ENCODE measurements at places on chromosomes 2 and 18.

- DNase-seq, result no peak
Measured at GRCh38 chr18:10973567-10974203, 175.7 kb downstream of the PIEZO2 start.

GRCh38 chr2:170377500-170378207 is 199.7 kb downstream of the MYO3B start:
- DNase-seq, result no peak

DNA sequence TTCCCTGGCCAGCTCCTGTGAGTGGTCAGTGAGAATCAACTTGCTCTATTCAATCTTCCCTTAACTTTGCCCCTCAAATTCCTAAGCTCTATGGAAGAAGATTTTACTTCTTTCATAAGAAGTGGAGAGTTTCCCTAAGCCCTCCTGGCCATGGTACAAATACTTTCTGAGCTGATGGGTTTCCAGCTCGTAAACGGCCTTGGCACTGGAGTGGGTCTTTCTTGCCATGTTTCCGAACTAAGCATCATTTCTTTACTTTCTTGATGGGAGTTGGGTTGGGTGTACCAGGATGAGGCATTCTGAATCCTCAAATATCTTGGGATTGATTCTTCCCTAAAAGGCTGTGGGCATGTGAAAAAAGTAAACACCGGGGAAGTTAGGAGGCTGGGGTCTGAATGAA is 72.5 kb downstream of the ACKR3 start:
- no peak for DNase-seq

DNA sequence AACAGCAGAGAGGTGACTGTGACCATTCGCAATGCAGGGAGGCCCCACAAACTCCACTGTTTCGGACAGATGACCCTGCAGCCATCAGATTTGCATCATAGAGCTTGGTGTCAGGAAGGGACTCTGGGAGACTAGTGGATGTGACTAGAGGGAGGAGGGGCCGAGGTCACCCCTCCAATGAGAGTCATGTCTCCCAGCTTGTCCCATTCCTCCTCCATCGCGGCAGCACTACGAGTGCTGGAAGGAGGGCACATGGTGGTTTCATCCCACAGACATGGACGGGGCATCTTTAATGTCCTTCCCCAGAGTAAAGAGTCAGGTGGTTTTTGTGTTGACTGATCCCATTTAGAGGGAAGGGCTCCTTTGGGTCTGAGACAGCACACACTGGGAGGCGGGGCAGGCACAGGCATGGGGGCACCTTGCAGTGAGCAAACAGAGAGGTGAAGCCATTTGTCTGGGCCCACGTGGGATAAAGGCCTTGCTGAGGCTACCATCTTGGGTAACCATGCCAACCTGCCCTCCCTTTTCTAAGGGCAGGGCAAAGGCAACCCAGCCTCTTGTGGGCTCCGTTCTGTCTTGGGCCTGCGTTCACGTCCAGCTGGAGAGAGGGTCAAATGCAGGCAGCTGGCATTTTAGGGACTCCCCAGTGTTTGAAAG is 208.1 kb downstream of the ASB1 start:
- DNase-seq, result no peak

DNA sequence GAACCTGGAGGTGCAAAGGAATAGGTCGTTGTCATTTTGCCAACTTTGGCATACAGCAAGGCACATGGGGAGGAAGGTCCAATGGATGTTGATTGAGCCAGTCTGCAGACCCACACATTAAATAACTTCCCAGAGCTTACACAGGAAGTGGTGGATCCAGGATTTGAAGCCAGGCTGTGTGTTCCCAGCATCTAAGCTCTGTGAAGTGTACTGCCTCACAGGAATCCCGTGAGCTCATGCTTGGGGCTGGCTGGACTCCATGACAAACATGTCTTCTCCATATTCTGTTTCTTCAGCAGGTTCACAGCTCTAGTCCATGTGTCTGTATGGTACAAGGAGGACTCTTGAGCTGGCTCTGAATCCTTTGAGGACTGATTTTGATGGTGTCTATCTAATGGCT is 63.9 kb downstream of the KLHL29 start:
- no peak for DNase-seq

DNA sequence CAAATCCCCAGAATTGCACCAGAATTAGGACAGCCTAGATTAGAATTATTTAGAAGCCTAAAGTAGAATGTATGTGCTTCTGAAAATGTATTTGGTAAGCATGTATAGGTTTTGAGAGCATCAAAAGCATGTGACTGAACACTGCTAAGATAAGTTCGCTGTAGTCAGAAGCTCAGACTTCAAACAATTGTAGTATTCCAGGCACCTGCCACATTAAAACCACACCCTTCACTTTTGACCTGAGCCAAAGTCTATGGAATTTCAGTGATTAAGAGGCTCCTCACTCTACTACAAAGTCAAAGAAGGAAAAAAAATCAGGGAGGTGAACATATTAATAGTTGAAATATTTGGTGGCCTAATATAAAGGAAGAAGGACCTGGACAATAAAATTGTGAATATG is 8.2 kb downstream of the KCNJ3 start:
- DNase-seq, result no peak

DNA sequence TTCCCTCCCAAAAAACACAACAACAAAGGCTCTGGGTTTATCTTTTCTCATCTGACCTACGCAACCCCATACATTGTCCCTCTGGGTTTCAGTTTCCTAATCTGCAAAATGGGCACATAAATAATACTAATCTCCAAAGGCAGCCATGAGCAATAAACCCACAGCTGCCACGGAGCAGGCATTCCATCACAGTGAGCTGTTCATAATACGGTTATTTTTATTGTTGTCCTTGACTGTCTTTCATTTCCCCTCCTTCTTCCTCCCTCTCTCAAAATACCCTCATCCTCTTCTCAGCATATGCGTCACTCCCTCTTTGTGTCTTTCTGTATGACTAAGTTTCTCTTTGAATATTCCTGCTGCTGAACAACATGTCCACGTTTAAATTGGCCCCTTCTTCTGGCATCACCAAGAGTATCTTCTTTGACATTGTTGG is 129.8 kb upstream of the CAB39 start:
- no peak for DNase-seq

- no peak for DNase-seq
Measured at GRCh38 chr2:30866974-30867373, 59.7 kb upstream of the CAPN13 start.

DNA sequence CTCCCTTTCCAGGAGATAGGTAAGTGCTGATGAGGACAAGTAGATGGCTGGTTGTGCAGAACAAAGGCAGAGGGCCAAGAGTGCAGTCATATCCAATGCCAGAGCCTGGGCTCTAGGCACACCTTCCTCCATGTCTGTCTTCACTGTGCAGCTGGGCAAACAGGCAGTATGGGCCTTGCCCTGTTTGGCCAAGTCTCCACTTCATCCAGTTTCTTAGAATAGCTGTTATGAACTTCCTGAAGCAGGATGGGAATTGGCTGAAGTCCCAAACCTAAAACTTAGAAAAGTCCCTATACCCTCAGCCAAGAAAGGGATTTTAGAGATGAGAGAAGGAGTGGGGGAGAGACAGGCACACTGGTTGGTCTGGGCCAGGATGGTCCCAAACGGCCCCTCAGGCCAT is 37.5 kb upstream of the CYP26B1 start:
- peak; percentile 43 for DNase-seq

GRCh38 chr2:80037310-80037709 is 267.2 kb downstream of the LRRTM1 start:
- no peak for DNase-seq

- DNase-seq, result no peak
Measured at GRCh38 chr2:119225105-119225865, 1.7 kb downstream of the STEAP3 start.

- DNase-seq, result no peak
Measured at GRCh38 chr18:51082571-51083267, 52.7 kb downstream of the SMAD4 start.

GRCh38 chr2:55391155-55391554 is 28.5 kb downstream of the CCDC88A start:
- no peak for DNase-seq

GRCh38 chr2:37326285-37326684 is 1.7 kb upstream of the PRKD3 start:
- no peak for DNase-seq

GRCh38 chr2:114550895-114551793 is 108.7 kb downstream of the DPP10 start:
- peak; percentile 26 for DNase-seq

All from NCI-H446 (cell line).